AG04449 (cell line): ENCODE measurements at places on chromosomes 4 and X.

DNA sequence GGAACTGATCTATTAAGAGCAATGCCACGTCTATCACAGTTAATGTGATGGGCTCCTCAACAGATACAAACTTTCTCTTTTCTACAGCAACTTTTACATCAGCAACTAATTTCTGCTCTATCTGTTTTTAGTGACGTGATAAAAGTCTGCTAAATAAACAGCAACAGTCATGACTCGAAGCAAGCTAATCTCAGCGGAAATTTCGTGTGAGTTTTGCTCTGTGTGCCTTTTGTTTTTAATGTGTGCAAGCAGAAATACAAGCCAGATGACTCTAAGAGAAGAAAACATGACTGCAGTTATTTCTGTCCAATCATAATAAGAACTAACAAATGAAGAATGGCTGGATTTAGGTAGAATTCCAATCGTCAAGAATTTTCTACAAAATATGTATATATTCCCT lies 214.3 kb downstream of the LDB2 start:
- DNase-seq, result peak; percentile 83

- peak; percentile 9 for DNase-seq
These were observed 30.4 kb downstream of the ELF4 start for GRCh38 chrX:130079824-130080406.

DNA sequence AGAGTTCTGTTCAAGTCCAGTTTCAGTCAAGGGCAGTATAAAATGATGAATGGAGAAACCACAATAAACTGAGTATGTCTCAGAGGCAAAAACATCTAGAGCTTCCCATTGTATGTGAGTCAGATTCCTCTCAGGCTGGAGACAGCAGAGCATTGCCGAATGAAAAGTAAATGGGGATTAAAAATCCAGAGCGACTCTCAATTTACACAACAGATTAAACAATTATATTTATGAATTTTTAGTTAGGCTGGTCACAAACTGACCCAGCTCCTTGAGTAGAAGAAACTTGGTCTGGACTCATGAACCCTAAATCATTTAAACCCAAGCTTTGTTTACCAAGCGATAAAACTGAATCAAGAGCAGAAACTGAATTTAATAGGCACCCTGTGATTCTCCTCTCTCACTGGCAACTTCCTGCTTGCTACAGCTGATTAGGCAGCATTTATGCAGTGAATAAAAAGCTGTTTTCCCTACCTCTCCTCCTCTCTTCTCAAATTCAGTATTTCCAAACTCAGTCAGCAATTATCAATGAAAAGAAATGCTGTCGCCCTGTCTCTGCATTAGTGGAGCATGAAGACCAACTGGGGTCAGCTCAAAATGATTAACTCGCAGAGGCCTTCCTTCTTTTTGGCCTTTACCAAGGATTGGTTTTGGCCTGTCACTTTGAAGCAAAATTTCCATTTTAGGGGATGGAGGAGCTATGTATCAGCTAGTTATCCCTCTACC lies 568.0 kb downstream of the PDHA2 start:
- DNase-seq, result no peak

DNA sequence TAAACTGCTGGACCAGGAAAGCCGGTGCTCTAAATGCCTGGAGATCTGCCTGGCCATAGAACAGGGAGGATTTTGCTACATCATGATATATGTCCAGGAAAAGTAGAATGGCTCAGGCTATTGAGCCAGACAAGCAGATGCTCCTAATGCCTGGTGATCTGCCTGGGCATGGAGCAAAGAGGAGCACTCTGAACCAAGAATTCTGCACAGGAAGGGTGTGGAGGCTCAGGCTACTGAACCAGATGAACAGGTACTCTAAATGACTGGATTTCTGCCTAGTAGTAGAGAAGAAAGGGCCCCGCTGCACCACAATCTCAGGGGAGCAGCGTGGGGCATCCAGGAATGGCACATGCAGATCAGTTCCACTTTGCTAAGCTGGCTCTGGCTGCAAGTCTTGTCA lies 607.9 kb downstream of the ANKRD50 start:
- DNase-seq, result no peak

GRCh38 chr4:188956566-188956965 lies 817.3 kb downstream of the TRIML1 start:
- DNase-seq, result no peak

DNA sequence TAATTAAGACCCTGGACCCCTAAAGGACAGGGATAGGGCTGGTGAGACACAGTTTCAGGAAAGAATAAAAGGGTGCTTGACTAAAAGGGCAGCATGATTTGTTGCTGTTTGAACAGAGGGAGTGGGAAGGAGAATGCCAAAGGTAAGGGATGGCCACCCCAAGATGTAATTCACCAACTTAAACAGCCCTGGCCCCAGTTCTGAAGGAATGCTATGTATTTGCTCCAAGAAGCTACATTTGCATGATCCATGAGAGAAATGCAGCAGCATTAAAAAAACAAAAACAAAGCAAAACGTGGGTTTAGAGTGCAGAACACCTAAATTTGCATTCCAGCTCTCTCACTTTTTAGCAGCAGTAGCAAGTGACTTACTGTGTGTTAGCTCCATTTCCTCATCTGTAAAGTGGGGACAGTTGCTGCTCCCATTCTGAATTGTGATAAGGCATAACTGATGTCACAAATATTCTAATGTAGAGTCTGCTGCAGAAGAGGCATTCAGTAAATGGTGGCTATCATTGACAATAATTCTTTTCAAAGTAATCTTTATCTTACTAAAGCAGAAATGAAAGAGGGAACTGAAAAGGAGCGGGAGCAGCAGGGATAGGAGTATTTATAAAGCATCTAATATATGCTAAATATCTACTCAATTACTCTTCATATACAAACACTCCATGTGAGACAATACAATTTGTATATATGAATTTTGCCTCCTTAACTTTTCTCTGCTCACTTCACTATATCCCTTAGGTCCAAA lies 115.8 kb downstream of the PPARGC1A start:
- DNase-seq, result no peak

- DNase-seq, result no peak
These were observed 56.4 kb downstream of the NBDY start for GRCh38 chrX:56785442-56785841.

GRCh38 chrX:132791714-132792113 lies 166.7 kb downstream of the HS6ST2 start:
- no peak for DNase-seq

GRCh38 chrX:132489578-132490419 lies 961 bp upstream of the MBNL3 start:
- DNase-seq, result no peak

GRCh38 chr4:72555377-72555831 lies 13.6 kb downstream of the ADAMTS3 start:
- no peak for DNase-seq

DNA sequence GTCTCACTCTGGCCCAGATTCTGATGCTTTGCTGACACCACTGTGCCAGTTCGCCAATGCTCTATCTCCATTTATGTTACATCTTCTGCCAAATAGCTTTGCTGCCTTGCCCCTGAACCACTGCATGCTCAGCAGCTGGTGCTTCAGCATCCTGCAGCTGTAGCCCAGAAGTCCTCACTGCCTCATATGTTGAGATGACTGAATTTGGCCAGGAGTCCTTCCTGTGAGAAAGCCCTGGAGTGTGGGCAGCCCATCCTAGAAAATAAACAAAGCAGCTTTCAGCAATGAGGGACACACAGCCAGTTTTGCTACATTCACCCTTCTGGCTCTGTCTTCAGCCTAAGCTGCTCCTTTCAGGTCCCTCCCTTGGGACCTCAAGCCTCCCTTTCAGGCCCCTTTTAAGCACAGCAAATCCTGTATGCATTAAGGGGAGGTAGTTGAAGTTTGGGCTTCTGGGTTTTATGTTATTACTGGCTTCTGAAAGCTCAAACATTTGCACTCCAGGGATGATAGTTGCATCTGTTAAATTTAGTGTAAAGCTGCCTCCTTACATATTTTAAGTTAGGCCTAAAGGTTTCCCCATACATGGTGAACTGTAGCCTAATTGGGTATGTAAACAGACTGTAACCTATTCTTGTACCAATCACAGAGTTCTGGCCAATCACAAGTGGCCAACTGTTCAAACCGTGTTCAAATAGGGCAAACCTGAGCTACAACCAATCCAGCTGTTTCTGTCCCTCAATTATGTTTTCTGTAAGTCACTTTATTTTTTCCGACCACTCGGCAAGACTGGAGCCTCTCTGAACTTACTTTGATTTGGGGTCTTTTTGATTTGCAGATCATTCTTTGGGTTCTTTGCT lies 2.1 kb upstream of the TMEM165 start:
- DNase-seq, result no peak

- DNase-seq, result no peak
These were observed 166.5 kb downstream of the SCFD2 start for GRCh38 chr4:53199356-53199755.

DNA sequence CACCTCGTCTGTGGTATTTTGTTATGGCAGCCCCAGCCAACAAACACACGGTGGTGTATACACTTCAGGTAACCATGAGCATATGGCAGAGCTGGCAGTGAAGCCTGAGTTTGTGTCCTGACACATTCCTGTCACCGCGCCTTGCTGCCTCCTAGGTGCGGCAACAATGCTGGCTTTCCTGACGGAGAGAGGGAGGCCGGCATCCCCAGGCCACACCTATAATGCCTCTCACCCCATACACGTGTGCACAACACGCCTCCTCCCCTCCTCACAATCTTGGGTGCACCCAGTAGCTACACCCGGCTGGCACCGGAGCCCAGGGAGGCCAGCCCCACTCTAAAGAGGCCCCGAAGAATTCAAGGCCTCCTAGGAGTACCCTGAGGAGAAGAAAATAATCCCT lies 158.5 kb downstream of the NSUN7 start:
- no peak for DNase-seq

DNA sequence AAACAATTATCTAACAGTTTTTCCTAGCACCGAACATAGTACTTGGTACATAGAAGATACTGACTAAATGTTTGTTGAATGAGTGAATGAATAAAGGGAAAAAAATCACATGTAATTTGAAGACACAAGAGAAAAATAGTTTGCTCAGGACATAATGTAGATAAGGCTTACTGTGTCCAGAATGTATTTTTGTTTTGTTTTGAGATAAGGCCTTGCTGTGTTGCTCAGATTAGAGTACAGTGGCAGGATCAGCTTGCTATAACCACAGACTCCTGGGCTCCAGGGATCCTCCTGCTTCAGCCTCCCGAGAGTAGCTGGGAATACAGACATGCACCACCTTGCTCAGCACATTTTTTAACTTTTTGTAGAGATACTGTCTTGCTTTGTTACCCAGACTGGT lies 6.5 kb downstream of the FAM199X start:
- DNase-seq, result no peak

- no peak for DNase-seq
These were observed 164.9 kb downstream of the RNF150 start for GRCh38 chr4:140968371-140968770.

DNA sequence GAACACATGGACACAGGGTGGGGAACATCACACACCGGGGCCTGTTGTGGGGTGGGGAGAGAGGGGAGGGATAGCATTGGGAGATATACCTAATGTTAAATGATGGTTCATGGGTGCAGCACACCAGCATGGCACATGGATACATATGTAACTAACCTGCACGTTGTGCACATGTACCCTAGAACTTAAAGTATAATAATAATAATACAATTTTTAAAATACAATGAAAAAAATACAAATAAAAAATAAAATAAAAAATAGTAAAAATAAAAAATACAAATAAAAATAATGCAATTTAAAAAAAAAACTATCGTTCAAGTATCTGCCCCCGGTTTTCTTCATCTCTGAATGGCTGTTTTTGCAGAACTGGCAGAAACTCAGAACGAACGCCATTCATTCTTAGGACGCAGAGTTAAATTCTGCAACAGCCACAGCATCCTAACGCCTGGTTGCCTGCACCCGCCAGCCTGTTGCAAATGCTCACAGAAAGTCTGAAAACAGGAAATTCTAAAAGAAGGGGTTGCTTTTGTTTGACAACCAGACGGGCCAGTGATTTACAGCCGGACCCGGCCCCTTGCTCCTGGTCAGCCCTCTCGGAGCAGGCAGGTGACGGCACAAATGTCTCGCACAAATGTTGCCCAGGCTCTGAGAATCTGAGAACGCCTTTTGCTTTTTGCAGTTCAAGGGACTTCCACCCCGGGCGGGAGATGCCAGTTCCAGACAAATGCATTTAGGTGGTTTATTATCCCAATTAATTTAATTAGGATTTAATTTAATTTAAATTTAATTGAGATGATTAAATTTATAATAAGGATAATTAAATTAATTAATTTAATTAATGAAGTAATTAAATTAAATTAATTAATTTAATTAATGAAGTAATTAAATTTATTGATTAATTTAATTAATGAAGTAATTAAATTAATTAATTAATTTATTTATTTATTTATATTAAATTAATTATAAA lies 47.8 kb downstream of the CRLF2 start:
- DNase-seq, result no peak

DNA sequence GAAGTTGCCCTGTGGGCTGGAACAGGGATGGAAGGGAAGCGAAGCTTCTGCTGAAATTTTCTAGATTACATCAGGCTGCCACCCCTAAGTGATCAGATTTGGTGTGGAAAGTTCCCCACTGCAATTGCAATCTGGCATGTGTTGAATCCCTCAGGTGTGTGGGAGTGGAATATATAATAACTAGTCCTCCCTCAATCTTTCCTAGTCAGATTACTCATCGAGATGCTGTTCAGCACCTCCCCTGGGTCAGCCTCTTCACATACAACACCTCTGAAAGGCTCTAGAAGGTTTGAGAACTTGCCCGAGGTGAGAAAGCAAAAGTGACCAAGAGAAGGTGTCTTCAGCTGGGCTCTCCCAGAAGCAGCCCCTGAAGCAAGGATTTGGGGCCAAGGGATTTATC lies 336.8 kb downstream of the BCOR start:
- no peak for DNase-seq

GRCh38 chr4:109005523-109005922 lies 242.7 kb upstream of the ETNPPL start:
- DNase-seq, result no peak

DNA sequence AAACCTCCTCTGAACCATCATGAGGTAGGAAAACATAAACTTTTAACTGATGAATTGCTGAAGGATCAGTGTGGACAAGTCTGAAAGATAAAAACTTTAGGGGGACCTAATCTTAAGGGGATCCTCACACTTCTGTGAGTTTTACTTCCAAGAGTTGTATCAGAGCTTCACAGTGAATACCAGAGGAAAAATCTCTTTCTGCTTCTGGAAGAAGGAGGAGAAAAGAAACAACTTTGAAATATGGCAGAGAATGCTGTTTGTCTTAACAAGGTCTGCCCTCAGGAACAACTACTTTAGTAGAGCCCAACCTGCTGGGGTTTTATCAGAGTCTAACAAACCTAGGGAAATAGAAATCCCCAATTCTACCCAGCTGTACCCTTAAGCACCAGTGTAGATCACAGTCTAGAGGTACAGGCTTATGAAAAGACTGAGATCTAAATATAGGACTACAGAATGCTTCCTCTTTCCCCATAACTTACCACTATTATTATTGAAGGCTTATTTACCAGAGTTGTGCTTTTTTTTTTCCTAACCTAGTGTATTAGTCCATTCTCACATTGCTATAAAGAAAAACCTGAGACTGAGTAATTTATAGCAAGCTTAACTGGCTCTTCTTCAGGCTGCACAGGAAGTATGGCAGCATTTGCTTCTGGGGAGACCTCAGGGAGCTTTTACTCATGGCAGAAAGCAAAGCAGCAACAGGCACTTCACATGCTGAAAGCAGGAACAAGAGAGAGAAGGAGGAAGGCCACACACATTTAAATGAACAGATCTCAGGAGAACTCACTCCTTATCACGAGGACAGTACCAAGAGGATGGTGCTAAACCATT lies 167.9 kb downstream of the CAMK2D start:
- DNase-seq, result no peak
